ENCODE measurements at places on chromosomes 13 and 19.
A peak's percentile ranks its signal among the peaks of the same experiment; 100 is the strongest.

DNA sequence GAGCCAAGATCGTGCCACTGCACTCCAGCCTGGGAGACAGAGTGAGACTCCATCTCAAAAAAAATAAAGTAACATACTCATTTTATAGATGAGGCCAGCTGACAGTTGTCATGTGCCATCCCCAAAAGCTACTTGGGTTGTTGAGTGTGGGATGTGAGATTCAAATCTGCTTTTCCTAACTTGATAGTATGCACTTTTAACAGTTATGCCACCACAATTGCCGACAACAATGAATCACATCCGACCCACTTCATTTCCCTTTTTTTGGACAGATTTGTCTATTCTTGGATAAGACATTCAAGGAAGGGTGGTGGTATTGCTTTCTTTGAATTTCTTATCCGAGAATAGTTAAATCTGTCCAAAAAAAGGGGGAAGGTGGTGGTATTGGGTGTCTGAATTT is 16.3 kb upstream of the DNMT1 start:
- DNase-seq: no peak

- no peak for DNase-seq
These were observed 10.0 kb upstream of the OXGR1 start for GRCh38 chr13:97004096-97004876.

DNA sequence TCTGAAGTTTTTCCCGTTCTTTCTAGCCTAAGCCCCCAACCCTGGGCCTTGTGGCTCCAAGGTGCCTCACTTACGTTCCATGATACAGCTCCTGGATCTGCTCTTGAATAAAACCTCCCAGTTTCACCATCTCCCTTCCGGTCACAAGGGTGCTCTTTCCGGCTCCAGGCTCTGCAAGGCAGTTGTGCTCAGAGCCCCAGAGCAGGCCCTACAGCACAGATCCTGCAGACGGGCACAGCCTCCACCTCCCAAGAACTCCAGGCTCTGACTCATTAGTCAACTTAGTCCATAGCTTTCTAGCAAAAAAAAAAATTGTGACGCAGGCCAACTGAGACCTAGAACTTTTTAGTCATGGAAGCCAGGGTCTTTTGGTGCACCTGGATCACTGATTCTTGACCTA is 33.9 kb upstream of the SLC7A10 start:
- no peak for DNase-seq

DNA sequence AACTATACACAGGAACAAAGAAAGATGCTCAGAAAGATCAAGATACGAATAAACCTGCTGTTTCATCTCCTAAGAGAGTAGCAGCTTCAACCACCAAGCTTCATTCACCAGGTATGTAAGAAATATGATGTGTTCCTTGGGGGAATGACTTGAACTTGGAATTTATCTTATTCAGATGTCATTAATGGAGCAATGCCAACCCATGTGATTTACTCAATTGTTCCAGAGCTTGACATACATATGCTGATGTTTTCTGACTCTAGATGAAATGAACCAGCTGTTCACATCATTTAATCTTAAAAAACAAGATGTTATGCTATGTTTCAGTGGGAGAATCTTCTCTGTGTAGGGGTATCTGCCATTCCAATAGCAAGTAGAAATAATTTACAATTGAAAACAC is 270.9 kb downstream of the SLC7A1 start:
- DNase-seq: no peak

DNA sequence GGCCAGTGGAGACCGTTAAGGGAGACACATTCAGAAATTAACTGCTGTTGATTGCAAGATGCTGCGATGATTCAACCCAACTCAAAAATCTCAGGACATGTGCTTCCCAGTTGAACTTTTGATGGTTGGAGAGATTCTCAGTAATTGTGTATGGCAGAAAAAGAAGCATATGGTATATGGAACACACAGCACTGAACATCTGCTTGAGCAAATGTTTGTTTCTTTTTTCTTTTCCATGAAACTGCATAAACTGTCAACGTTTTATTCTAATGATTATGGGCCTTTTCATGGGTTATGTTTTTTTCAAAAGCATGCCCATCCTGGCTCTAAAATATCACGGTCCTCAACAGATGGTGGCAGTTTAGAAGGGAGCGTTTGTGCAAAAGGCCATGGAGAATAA is 40.1 kb upstream of the USP29 start:
- DNase-seq: no peak

DNA sequence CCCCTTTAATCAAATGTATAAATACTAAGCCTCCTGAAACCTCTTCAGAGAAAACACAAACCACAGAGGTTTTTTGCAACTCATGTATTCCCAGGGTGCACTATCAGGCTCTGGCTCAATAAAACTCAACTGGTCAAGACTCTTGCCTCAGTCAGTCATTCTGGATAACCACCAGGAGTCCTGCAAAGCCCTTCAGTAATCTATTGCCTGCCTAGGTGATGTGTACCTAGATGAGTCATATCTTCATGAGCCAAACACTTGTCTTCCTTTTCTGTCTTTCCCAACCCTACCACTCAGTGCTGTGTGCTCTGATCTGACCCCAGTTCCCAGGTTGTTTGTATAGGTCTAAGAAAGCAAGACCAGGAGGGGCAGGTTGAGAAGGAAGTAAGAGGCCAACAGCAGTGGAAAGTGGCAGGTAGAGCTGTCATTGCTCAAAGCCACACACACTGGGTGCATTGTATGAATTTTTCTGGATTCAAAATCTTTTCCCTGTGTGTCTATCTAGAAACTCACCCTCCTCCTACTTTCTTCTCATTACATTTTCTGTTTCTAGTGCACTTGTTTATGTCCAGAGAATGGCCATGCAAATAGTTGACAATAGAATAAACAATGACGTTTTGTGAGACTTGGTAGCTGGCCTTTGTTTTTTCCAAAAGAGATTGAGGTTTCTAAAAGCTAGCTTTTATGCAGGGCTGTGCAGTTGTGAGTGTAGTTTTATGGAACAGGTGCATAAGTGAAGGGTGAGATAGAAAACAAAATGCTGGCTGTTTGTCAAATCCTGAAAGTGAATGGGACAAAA is 48.1 kb downstream of the PSG1 start:
- no peak for DNase-seq

DNA sequence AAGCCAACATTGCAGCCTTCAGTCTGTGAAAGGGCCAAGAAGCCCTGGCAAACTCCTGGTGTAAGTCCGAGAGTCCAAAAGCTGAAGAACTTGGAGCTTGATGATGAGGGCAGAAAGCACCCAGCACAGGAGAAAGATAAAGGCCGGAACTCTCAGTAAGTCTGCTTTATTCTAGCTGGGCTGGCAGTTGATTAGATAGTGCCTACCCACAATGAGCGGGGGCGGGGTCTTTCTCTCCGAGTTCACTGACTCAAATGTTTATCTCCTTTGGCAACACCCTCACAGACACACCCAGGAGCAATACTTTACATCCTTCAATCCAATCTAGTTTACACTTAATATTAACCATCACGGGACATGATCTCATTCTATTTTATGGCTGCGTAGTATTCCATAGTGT is 1317.1 kb downstream of the SLITRK1 start:
- DNase-seq: no peak

DNA sequence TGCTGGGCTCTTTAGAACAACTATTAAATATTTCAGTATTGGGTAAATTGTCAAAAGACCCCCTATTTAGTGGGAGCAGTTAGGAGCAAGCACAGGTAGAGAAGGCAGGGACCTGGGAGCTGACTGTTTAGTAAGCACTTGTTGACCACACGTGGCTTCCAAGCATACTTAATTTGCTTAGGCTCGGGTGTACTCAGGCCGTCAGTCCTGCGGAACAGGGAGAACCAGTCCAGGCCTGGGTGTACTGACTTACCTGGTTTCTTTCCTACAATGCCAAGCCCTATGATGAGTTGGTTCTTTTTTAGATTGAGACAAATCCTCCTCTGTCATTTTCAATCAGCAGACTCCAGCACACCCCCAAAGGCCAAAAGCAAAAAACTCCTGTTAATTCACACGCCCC is 90.0 kb downstream of the WDFY2 start:
- DNase-seq: no peak

DNA sequence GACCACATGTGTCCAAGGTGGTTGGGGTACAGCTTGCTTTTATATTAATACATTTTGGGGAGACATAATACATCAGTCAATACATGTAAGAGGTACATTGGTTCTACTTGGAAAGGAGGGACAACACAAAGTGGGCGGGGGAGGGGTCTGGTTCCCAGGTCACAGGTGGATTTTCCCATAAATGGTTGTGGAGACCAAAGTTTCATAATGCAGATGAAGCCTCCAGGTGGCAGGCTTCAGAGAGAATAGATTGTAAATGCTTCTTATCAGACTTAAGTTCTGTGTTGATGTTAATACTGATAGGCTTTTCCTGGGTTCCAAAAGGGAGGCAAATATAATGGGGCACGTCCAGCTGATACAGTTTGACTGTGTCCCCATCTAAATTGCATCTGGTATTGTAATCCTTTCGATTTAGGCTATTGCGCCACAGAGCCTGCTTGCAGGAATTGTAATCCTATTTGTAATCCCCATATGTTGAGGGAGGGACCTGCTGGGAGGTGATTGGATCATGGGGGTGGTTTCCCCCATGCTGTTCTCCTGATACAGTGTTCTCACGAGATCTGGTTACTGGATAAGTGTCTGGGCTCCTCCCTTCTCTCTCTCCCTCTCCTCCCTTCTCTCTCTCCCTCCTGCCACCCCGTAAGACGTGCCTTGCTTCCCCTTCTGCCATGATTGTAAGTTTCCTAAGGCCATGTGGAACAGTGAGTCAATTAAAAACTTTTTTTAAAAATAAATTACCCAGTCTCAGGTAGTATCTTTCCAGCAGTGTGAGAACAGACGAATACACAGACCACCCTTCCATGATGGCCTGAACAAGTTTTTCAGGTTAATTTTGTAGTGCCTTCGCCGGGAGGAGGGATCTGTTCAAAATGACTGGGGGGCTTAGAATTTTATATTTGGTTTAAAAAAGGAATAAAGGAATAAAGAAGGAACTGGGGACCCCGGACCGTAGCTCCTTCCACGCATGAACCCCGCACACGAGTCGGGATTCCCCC is 44.9 kb downstream of the ZNF823 start:
- no peak for DNase-seq

DNA sequence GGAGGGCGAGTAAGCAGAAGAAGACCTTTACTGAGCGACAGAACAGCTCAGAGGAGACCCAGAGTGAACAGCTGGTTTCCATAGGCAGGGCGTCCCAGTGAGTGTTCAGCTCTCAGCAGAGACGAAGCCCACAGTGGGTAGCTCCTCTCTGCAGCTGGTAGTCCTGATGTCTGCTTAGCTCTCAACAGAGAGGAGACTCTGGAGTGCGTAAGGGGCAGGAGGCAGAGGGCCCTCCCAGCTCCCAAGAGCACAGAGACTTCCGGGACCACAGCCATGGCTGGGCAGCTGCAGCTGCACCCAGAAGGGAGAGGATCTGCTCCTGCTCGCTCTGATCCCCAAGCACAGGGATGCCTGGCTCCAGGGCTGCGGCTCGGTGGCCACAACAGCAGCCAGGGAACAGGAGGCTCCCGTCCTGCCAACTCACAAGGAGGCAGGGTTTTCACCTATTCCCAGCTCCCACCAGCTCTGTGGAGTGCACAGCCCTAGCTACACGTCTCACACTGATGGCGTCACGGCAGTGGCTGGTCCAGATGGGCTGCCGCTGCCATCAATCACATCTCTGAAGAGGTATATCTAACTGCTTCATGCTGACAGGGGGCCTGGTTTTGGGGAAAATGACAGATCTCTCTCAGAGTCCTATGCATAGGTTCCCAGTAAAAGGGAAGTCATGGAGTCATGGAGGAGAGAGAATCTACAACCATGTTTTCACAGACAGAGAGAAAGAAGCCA is 2660.1 kb upstream of the PCDH20 start:
- no peak for DNase-seq

- no peak for DNase-seq
These were observed 57.9 kb downstream of the SMARCA4 start for GRCh38 chr19:11018763-11019162.

DNA sequence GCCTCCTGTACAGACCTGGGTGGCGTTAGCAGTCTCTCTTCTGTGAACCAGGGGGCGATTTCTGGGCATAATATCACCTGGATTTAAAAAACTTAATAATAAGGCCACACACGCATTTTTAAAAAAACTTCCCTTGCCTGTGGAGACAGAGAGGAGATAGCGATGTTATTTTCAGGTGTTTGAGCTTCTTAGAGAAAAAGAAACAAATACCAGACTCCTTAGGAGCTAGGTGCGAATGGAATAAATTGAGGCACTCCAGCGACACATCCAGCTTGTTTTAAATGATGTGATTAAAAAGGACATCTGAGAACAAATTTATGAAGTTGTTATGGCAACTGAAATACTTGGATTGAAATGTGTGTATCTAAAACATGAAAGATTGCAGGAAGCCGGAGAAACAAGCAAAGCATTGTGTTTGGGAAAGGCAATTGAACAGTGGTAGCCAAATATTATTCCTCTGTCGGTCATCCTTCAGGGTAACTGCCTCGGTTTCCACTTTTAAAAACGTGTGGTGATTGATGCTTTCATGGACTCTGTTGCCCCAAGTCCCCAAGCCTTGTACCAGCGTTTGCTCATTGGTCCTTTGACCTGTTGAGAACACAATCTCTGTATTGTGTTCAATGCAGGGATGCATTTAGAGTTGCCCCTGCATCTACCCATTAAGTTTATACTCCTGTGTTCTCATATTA is 158.7 kb downstream of the TM9SF2 start:
- DNase-seq: no peak

DNA sequence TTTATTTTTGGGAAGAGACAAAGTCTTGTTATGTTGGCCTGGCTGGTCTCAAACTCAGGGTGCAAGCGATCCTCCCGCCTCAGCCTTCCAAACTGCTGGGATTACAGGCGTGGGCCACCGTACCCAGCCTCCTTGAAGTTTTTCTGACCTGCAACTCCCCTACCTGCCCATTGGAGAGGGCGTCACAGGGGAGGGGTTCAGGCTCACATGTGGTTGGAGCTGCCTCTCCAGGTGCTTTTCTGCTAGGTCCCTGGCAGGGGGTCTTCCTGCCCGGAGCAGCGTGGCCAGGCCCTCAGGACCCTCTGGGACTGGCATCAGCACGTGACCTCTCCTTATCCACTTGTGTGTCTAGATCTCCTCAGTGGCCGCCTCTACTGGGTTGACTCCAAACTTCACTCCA is 27.2 kb downstream of the LDLR start:
- no peak for DNase-seq

GRCh38 chr19:4504891-4505569 is 13.3 kb downstream of the PLIN4 start:
- DNase-seq: no peak

GRCh38 chr19:289651-290371 is 1.4 kb downstream of the PLPP2 start:
- peak; percentile 15 for DNase-seq
